NCI-H2227 treated with DMSO at 0.1 percent for 48 hours (cell line): ENCODE measurements at places on chromosomes 3 and 15.

GRCh38 chr15:33200444-33200843 is 5.9 kb upstream of the FMN1 start:
- DNase-seq: no peak

DNA sequence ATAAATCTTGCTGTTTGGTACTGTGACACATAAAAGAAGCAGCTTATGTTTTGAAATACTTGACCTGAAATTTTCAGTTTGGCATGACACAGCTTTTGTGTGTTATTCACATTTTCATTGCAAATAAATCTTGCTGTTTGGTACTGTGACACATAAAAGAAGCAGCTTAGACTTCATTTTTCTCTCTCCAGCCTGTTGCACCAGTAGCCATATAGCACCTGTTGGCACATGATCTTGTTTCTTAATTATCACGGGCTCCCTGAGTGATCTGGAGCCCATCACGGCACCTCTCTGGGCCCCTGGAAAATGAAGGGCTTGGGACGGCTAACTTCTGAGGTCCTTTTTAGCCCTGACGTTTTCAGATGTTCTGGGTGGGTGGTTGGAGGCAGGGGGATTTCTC is 77.4 kb upstream of the SLCO3A1 start:
- DNase-seq: no peak

DNA sequence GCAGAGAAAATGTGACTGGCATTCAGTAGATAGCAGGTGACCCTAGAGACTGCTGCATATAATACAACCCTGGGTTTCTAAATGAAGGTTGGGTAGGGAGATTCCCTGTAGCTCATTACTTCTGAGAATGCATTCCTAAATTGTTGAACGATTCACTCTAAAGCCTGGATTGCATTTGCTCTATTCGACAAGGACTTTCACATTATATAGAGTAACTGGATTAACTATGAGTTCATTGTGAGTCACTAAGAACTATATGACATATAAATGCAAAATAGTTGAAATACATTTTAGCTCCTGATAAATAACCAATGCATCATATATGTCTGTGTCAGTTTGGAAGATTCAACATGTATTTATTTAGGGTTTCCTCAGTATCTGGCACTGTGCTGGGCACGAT is 294.7 kb upstream of the CCDC54 start:
- DNase-seq: no peak

DNA sequence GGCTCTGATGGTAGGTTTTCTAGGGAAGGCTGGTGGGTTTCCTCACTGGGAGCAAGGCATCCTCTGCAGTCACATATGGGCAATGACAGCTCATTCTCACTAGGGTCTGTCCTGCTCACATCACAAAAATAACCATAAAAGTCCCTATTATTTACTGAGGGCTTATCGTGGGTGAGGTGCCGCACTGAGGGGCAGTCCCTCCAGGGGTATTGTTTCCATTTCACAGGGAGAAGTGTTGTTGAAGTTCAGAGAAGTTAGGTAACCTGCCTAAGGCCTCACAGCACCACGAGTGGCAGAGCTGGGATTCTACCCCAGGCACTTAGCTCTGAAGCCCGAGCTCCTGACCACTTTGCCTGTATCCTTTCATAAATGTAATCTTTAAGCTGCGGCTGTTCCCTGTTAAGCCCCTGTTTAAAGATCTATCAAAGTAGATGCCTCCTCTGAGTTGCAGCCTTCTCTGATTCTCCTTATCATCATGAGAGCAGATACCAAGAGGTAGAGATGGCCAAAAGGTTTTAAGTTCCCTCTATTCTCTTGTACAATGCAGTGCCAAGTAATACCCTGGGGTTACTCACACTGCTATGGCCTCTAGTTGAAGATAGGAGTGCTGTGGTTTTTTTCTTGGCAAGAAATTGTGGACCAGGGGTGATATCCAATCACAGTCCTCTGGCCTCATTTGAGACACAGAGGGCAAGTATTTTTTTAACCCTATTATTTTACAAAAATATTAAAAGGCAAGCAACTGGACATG is 107.0 kb downstream of the RPLP1 start:
- DNase-seq: no peak

DNA sequence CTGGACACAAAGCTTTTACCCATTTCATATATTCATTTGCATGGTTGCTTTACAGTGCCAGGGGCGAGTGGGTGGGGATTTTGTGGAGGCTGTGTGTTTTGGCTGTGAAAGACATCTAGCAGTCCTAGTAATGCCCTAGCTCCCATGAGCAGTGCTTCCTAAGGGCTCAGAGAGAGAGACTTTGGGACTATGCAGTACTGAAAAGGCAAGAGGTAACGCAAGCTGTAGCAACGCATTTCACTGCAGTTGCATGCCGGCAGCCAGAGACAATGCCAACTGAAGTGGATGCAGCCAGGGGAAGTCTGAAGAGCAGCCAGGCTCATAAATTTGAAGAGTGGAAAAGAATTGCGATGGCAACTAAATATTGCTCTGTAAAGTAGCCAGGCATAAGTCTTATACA is 27.4 kb upstream of the ATP10A start:
- no peak for DNase-seq

- no peak for DNase-seq
Measured at GRCh38 chr3:182891364-182891763, 89.0 kb downstream of the DCUN1D1 start.

DNA sequence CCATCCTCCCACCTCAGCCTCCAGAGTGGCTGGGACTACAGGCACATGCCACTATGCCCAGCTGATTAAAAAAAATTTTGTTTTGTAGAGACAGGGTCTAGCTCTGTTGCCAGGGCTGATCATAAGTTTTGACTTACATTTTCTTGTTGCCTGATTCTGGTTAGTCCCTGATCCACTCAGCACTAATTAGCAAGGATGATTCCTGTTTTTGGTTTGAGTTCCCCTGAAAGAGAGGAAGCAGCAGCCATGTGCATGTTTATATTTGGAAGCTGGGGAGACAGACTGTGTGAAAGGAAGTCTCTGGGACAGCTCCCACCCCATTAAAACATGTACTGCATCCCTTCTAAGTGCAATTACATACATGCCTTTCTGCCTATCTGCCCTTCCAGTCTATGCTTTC is 3.6 kb upstream of the NCK1 start:
- DNase-seq: no peak

DNA sequence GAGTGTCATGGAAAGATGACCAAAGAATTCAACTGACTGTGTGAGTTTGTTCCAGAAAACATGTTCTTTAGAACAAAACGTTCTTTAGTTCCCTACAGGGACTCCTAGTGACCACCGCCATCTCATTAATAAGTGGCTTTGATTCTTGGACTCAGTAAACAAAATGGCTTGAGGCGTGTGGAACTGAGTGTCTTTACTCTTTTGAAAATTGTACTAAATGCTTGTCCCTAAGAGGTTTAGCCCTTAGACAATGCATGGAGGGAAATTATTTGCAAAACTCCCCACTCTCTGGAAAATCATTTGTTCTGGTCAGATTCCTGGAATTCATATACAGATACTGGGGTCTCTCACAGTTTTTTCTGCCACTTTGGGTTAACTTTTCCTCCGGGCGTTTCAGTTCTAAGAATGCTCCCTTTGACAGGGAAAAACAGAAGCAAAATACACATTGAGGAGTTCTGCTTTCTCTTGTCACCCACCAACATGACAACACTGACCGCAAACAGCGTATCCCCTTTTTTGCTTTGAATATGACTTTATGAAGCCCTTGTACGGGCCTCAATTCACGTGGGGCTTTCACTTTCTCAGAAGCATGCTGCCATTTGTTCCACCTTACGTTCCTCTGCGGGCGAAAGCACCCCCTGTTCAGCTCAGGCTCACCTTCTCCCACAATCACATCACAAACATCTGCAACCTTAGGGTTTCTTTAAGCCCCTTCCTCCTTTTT is 15.3 kb upstream of the NRROS start:
- no peak for DNase-seq
